ENCODE measurements at places on chromosomes 3 and 15. TPM values are rescaled to one million over a fixed set of nuclear protein-coding genes. Genes with fewer than 3 reads are reported as not detected.

GRCh38 chr15:62209821-62210220 is 44.7 kb upstream of the C2CD4B start:
- DNase-seq, result no peak

DNA sequence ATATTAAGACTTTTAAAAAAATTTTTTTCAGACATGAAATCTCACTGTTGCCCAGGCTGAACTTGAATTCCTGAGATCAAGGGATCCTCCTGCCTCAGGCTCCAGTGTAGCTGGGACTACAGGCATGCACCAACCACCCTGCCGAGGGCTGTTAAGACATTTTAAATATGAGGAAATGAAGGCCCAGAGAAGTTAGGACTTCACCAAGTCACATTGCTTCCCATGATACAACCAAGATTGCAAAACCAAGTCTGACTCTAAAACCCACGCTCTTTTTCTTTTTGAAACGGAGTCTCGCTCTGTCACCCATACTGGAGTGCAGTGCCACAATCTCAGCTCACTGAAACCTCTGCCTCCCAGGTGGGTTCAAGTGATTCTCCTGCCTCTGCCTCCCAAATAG is 28.0 kb downstream of the PTPN9 start:
- no peak for DNase-seq

DNA sequence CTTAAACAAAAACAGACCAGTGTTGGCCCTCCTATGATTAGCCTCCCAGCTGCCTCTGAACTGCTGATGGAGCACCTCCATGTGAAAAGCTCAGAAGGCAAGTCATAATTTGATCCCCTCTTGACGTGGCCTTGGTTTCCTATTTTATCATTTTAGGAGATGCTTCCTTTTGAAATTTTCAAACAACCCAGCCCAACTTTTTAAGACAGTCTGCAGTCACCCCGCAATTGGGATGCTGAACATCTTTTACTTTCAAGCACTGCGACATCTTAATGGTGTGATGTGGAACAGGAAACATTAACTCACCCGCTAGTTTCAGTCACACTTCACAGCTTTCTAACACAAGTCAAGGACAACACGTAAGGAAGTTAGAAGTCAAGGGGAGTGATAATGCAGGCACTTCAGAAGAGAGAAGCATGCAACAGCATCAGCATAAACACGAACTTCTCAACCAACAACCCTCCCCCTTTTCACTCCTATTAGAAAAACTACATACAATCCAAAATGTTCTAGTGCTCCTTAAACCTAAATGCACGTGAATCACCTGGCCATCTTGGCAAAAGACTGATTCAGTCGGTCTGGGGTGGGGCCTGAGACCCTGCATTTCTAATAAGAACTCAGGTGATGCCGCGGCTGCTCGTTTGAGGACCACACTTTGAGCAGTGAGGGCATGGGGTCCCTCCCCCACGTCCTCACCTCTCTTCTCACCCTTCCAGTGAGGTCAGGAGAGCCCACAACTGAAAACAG is 161.5 kb downstream of the FOXP1 start:
- no peak for DNase-seq

DNA sequence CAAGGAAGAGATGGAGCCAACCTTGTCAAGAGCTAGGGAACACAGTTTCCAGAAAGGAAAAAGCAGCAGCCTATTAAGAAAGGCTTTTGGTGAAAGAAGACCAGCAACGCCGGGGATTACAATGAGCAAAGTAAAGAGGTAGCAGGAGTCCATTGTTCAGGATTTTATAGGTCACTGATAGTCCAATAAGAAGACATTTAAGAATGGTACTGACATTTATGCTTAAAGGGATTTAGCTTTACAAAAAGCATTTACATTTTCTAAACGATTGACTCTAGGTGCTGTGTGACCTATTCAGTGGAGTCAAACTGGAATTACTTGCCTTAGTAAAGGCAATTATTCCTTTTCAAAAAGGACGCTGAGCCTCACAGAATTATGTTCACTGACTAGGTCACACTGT is 40.8 kb downstream of the CSNK1G1 start:
- no peak for DNase-seq

- DNase-seq, result no peak
Observed at GRCh38 chr3:12618426-12618825, 45.5 kb downstream of the RAF1 start.

POPDC2 gene
- 16.1 TPM for total RNA-seq

DNA sequence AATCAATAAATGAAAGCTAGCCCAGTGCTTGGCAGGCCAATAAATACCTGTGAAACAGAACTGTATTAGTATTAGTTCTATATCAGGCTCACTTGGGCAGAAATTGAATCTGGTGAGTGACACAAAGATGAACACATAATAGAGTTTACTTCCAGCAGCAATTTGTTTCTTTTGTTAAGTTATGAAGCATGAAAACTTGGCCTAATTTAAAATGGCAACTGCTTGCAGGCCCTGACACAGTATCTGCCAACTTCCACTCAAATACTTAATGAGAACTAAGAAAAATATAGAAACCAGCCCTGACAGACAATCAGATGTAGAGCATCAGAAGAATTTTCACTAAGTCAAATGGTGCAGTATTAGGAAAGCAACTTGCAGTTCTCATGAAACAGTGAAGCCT is 37.6 kb upstream of the LRIG1 start:
- no peak for DNase-seq

DNA sequence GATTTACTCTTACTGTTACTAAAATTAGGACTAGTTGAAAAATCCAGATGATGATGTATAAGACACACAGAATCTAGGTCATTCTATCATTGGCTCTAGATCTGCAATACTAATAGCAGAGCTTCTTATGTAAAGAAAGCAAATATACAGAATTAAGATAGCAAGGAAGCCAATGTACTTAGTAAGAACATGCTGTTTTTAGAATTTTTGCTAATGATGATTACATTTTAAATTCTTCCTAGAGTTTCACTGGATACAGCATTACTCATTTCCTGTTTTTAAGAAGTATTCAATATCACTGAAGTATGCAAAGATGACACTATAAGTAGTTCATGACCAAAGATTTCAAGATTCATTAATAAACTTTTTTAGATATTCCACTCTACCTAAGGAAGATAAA is 60.7 kb downstream of the CFAP20DC start:
- peak; percentile 22 for DNase-seq

DNA sequence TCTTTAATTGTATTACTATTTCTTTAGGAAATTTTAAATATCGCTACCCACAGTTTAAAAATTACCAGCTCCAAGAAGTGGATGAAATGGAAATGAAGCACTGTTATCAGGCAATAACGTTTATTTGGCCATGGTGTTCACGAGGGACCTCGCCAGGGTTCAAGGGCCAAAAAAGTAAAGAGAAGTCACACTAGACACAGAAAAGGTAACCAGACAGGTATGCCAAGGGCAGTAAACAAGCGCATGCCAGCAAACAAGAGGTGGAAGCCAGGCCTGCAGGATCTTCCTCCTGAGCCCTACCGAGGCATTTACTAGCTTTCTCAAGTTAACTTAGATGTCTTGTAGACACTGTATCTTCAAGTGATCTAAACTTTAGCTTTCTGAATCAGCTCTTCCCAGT is 113.5 kb downstream of the PLD1 start:
- no peak for DNase-seq

CYP1A2 gene
- not detected for total RNA-seq

DNA sequence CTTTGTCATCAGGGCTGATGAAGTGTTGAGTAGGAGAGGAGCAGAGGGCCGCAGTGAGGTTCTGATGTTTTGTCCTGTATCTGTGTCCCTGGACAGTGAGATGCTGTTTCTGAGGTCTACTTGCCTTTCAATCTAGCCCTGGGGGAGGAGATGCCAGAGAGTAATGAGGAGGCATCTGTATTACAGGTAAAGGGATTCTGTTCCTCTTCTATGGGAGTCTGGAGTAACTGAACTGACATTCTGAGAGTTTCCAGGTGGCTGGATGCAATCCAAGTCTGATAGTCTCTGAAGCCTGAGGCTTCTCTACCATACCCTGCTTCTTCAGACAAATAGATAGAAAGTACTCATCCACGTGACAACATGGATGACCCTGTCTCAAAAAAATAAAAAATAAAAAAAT is 60.9 kb downstream of the IL12A start:
- peak; percentile 16 for DNase-seq

DNA sequence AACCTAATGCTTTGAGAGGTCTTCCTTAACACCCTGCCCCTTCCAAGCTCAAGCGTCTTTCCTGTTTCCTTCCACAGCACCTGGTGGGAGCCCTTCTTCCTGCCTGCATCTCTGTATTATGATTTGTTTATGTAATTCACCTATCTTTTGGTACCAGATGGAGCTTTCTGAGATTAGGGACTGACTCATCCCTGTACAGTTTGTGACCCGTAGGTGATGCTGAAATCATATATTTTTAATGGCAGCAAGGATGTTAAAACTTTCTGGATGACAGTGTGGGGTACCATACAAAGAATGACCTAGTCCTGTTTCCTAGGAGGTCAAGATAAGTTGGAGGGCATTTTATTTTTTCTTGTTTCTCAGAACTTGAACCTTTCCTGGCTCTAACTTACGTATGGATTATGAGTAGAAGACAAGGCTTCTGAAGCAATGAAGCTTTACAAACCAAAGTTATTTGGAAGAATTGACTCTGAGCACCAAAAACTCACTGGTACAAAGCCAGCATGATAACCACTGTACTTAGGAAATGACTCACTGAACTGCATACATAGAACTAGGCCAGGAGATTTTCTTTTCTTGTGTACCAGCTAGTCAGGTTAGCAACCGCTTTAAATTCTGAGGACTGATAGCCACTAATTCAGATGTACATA is 46.6 kb downstream of the HHLA2 start:
- no peak for DNase-seq

- no peak for DNase-seq
Observed at GRCh38 chr15:36921484-36922091, 178.8 kb downstream of the MEIS2 start.

GRCh38 chr3:13648060-13649001 is 99.4 kb downstream of the FBLN2 start:
- DNase-seq, result peak; percentile 88

- no peak for DNase-seq
Observed at GRCh38 chr3:54988302-54988837, 60.5 kb upstream of the LRTM1 start.

DNA sequence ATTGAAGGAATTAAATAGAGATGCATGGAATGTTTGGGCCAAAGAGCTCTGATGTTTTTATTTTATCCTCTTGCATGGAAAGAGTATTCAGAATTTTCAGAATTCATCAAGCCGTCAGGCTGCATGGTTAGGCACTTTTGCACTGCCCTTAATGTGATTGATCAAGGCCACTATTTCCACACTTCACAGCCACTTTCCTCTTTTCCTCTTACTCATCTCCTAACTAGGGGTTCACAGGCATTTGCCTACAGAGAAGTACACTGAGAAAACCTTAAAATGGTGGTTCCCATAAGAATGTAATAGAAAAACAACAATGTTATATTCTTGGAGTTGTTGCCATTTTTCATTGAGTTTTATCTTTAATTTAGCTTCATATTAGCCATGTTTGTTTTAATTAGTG is 10.9 kb downstream of the SLC35A5 start:
- DNase-seq, result no peak

DNA sequence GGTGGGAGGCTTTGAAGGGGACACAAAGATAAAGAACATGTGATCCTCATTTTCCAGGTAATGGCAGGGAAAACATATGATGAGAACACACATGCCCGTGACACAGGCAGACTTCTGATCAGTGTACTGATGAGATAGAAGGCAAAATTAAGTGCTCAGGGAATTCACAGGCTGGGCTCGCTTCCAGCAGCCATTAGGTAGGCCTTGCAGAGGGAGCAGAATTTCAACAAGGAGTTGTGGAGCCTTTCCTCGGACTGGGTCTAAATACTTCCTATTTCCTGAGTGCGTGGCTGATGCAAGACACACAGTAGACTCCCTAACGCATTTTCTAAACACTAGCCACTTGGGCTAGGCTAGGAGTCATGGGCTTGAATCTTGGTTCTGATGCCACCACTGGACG is 74.0 kb upstream of the ETV5 start:
- peak; percentile 37 for DNase-seq

GRCh38 chr15:84658788-84659411 is 901 bp upstream of the NMB start:
- no peak for DNase-seq

BTD gene
- 12.0 TPM for total RNA-seq

DNA sequence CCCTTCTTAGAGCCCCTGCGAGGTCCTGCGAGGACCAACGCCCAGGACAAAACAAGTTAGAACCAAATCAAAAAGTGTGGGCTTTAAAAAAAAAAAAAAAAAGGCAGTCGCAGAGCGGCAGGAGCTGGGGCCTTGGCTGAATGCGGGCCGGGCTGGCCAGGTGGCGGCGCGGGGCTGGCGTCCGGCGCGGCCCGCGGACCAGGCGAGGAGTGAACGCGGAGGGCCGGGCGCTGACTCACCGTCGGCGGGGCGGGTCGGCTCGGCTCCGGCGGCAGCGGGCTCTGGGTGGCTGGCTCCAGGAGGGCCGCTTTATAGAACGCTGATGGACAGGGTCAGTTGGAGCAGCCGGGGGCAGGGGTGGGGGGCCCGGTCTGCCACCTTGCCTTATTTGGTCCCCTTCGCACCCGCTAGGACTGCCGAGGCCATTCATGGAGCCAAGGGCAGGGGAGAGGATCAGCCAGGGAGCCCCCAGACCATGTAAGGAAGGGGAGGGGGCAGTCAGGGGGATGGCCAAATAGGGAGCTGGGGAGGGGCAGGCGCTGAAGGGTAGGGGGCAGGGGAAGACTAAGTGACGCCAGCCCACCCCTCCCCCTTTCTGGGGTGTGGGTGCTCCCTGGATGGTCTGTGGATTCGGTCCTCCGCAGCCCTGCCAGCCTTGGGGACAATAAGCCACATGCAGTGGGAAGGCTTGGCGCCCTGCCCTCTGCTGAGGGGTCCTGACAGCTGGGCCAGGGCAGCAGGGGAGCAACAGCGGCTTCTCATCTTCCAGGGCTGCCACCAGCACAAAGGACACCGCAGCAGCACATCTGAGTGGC is at the start of gene ACTC1:
Gene ACTC1 (minus strand): TSS at position 283 of the 815 bp plus-strand sequence. CDS start 741 bp downstream, outside the sequence.
- peak; percentile 91 for DNase-seq

- DNase-seq, result no peak
Observed at GRCh38 chr3:98811048-98811447, 47.9 kb downstream of the ST3GAL6 start.

- DNase-seq, result no peak
Observed at GRCh38 chr15:26572602-26573350, 200.1 kb downstream of the GABRB3 start.

GOLGA6D gene
- 0.09 TPM for total RNA-seq

POLQ gene
- total RNA-seq, result 2.7 TPM

GRCh38 chr3:99885851-99886250 is 68.2 kb downstream of the CMSS1 start:
- no peak for DNase-seq

CPOX gene
- total RNA-seq, result 10.8 TPM

Measured in muscle of leg (tissue), 16 donors.